Stimulated activated CD8-positive, alpha-beta memory T cell treated with anti-CD3 and anti-CD28 coated beads, Interleukin-2, amount 100 ng/mL, for 1 hour (primary cell): ENCODE measurements at places on chromosomes 4 and X.

GRCh38 chr4:77586951-77587383 lies 18.7 kb upstream of the CXCL13 start:
- peak; percentile 17 for DNase-seq

DNA sequence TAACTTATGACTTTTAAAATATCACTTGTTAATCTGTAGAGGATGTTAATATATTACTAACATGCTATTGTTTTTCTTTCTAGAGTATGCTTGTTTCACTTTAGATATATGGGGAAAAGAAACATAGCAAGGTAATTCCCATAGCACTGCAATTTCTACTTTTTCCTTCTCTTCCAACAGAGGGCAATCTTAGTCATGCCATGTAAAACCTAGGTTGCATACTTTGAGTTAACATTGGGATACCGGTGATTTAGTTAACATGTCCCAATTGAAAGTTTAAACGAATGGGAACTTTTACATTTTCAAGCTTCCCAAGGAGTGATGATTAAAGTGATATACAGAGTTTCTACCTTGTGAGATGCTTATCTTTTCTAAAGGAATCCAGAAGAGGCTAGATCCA lies 89.4 kb upstream of the IL13RA1 start:
- DNase-seq: no peak

GRCh38 chrX:108811891-108812290 lies 75.5 kb upstream of the IRS4 start:
- DNase-seq: no peak

DNA sequence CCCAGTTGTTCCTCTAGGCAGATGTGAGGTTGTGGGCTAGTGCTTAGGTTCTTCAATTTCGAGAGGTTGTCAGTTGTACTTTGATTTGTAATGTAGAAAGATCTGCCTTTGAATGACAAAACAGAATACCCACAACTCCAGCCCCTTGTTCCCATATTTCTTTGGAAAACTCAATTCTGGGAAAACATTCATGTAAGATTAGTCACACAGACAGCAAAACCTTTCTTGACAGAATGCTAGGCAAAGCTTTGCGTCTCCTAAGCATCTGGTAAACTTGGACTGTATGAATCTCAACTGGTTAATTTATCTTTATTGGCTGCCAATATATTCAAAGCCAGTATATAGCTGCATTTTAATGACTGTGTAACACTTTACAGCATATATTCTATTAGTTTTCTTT lies 34.9 kb downstream of the NOCT start:
- DNase-seq: no peak

GRCh38 chr4:38820329-38821061 lies 15.9 kb upstream of the TLR1 start:
- no peak for DNase-seq

DNA sequence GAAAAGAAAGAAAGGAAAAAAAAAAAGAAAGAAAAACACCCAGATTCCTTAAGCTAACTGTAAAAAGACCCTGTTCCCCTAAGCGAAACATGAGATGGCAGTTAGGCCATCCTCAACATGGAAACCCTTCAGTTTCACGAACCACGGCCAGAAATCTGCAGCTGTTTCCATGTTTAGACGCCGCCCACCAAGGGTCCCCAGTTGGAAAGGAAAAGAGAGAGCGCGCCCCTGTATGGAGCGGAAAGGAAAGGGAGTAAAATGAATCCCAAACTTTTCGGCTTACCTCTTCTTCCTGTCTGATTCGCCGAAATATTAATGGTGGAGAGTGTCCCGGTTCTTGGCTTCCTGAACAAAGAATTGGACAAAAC lies 38.3 kb downstream of the MGARP start:
- DNase-seq: no peak

GRCh38 chr4:140252742-140253555 lies 99.0 kb upstream of the MAML3 start:
- peak; percentile 25 for DNase-seq

- DNase-seq: no peak
Observed at GRCh38 chr4:146647615-146648460, 9.1 kb downstream of the POU4F2 start.

DNA sequence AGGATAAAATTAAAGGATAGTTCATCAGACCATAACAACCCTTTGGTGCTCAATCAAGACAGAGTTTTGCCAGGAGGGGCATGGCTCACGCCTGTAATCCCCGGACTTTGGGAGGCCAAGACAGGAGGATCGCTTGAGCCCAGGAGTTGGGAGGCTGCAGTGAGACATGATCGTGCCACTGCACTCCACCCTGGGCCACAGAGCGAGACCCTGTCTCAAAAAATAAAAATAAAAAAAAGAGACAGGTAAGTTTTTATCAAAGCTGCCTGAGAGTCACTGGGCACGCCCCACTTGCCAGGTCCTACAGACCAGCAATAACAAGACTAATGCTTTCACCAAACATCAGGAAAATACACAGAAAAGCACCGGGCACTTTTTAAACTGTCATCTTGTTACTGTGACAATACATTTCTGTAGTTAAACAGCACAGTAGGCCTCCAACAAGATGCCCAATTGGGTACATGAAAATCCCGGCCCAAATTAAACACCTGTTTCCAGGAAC lies 765 bp downstream of the CFAP97 start:
- DNase-seq: no peak

GRCh38 chrX:46627711-46628419 lies 54.3 kb downstream of the CHST7 start:
- DNase-seq: no peak

- no peak for DNase-seq
Observed at GRCh38 chrX:6644411-6644810, 109.5 kb upstream of the VCX3A start.

DNA sequence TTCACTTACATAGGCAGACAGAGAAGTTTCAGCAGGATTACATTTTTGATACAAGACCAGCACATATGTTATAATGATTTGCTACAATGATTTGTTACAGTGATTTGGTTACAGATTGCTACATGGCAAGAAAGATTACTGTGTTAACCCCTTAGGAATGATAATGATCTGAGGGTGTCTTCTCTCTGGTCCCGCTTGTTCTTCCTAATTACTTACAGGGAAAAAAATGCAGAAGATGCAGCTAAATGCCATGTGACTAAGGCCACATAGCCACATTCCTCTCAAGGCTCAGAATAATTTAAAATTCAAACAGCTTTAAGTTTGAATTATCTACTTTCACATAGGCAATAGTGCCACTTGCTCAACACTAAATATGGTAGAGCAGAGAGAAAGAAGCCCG lies 9.7 kb upstream of the LAP3 start:
- DNase-seq: no peak

- no peak for DNase-seq
Observed at GRCh38 chr4:96681218-96681617, 841.3 kb downstream of the PDHA2 start.

- no peak for DNase-seq
Observed at GRCh38 chrX:15496824-15497223, 3.7 kb upstream of the PIR start.

DNA sequence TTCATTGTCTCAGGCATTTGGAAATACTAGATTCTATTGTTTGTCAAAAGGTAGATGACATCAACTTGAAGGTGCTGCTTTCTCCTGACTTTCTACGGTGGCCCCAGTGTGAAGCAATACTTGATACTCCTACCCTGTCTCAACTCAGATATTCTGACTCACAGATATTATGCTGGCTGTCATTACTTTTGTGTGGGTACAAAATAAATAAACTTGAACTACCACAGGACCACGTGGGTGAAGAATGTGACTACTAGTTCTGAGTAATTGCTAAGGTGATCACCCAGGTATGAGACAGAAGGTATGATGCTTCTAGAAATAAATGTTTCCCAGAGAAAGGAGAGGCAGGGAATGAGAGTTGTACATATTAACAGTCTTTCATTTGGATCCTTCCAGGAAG lies 275.3 kb upstream of the SPOCK3 start:
- DNase-seq: no peak

GRCh38 chr4:39259571-39260330 lies 77.4 kb downstream of the WDR19 start:
- DNase-seq: no peak

- no peak for DNase-seq
Observed at GRCh38 chrX:30876367-30876766, 12.7 kb downstream of the TAB3 start.

- no peak for DNase-seq
Observed at GRCh38 chr4:8205241-8205707, 6.2 kb downstream of the SH3TC1 start.

DNA sequence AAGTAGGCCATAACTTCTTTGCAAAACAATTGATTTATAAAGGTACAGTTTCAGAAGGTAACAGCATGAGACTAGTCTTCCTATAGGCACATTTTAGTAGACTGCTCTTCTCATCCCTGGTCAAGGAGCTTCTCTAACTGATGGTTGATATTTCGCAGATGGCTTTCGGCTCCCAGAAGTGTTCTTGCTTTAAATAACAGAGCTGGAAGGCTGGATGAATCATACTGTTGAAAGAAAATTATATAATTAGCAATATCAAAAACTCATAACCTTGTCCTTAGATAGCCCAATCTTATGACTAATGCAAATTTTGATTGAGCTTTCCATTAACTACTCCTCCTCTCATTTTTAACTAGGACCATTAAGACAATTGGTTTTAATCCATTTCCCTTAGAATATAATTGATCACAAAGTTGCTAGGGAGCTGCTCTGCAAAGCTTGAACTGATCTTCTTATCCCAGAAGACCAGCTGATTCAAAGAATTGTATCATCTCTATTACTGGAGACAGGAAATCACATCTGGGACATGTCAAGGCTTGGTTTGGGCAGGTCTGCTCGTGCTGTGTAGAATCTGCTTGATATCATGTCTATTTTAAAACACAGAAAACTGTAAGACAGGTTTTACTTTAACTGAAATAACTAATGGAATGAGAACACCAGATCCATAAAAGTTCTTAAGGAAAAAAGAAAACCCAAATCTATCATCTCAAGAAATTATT lies 38.6 kb downstream of the CENPU start:
- no peak for DNase-seq

- DNase-seq: no peak
Observed at GRCh38 chrX:82127228-82128123, 925.6 kb downstream of the SH3BGRL start.

DNA sequence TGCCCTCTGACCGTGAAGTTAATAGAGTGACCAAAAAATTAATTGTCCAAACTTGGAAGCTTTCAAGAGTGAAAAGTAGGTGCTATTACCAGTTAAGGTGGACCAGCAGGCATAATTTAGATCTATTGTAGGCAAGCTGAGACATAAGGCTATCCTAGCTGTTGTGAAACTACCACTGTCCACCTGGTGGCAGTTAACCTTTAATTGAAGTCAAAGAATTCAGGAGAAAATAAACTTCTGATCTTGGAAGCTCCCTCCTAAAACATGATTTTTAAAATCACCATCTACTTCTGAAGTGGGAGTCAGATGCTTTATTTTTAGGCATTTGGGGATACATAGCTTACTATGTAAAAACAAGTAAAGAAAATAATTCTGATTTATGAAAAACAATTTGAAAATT lies 636.3 kb upstream of the HTR2C start:
- DNase-seq: no peak

DNA sequence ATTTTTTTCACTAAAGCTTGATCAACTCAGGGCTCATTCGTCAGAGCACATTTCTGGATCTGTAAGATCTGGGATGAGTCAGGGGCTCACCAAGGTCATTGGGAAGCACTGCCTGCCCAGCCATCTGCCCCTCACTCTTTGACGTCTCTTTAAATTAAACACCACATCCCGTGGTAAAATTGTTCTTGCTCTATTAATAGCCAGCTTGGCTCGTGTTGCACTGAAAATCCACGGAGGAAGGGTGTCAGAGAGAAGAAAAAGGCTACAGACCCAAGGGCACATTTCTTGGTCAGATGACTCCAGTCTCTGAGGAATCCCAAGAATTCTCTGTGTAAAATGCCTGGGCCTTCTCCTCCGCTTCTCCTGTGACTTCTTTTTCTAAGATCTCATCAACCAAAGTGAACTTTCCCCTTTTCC lies 45.7 kb upstream of the GATB start:
- DNase-seq: no peak

DNA sequence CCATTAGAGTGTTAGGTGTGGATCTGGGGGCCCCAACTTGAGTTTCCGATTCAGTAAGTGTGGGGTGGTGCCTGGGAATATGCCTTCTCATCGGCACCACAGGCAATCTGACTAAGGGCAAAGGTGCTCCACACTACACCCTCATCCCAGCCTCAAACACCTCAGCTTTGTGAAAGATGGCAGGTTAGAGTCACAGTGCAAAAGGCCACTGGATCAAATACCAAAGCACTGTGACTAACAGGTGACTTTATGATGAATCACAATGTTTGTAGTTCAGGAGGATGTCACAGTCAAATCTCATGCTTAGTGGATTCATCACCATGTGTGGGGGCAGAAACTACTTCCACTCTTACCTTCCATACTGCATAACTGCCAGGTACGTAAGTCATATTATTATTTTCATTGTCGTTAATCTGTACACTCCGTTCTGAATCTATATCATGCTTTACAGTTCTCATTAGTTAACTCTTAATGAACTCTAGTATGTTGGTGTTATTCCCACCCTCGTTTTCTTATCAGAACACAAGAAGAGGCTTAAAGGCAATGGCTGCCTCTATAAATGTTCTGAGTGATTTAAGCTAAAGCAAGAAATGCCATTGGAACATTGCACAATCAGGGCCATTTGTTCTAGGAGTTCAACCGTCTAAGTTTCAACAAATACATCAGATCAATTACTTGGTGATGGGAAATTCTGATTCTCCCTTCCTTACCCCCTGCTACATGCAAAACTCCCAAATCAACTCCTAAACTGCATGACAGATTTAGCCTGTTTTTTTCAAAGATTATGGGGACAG lies 50.2 kb downstream of the PRKG2 start:
- no peak for DNase-seq

DNA sequence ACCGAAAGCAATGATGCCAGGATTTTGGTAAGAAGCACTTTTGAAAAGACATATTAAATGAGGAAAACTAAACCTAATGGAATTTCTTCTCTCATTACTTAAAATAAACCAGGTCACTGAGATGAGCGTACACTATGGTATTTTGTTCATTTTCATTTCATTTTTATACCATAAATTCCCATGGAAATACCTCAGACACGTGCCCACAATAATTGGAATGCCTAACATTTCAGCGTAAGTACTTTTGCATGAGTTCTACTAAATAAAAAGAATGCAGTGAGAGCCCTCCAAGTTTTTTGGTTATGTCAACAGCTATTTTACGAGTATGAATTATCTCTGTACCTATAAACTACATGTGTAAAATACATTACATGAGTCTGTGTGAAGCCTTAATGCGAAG lies 3.2 kb downstream of the CAMK2D start:
- DNase-seq: no peak

GRCh38 chrX:96764864-96765263 lies 80.2 kb downstream of the DIAPH2 start:
- no peak for DNase-seq

- no peak for DNase-seq
Observed at GRCh38 chr4:82381661-82382296, 8.0 kb upstream of the HNRNPD start.

DNA sequence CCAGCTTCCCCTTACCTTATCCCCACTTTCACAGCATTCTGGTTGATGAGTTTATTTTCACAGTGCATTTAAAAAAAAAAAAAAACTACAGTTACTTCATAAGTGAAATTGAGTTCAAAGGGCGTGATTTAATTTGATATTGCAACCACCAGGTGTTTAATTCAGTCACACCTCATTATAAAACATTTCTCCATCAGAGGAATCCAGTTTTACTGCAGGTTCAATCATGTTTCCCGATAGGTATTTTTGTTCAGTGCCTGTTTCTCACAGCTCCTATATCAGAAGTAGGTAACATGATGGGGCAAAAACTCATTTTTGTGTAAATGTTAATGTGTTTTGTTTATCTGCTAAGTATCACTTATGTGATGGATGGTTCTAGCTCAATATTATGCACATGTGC lies 102.3 kb upstream of the PCDH7 start:
- no peak for DNase-seq
